Stimulated activated CD4-positive, alpha-beta T cell treated with anti-CD3 and anti-CD28 coated beads, TNF-alpha, amount 100 ng/mL, for 24 hours (primary cell): ENCODE measurements at places on chromosomes 2 and 18.

GRCh38 chr18:58806826-58807714, 57.6 kb upstream of the ZNF532 start:
- no peak for DNase-seq

- no peak for DNase-seq
Observed at GRCh38 chr18:41265047-41265446, 690.0 kb upstream of the PIK3C3 start.

DNA sequence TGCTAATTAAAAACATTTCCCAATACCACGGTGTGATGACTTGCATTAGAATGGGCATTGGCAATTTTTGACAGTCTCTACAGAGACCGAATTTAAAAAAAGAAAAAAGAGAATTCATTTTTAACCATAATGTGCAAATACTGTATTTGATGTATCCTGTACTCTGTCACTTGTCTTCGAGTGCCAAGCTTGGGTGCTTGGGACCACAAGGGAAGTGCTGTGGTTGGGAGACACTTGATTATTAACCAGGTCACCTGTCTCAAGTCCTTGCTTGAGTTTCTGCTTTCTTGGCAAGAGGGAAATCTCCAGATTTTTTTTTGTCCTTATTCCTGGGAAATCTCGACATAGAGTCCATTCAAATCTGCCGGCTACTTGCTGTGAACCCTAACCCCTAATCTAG, 209.0 kb downstream of the MC4R start:
- no peak for DNase-seq

GRCh38 chr2:174263997-174264396, 15.7 kb upstream of the OLA1 start:
- DNase-seq, result no peak

DNA sequence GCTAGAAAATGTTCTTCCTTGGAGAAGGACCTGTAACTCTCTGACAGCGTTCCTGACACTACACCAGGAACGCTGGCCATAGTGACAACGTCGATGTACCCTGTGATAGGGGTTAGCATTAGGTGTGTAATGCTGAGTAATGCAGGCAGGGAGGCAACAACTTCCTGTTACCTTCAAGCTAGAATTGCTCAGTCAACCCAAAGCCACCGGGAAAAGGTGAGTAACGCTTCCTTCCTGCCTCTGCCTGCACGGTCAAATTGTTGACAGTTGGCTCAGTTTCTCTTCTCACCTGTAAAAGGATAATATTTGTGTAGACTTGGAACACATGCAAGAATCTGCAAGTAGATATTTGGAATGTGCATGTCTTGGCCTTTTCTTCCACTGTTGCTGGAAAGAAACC, 12.7 kb downstream of the FAM110C start:
- peak; percentile 49 for DNase-seq

DNA sequence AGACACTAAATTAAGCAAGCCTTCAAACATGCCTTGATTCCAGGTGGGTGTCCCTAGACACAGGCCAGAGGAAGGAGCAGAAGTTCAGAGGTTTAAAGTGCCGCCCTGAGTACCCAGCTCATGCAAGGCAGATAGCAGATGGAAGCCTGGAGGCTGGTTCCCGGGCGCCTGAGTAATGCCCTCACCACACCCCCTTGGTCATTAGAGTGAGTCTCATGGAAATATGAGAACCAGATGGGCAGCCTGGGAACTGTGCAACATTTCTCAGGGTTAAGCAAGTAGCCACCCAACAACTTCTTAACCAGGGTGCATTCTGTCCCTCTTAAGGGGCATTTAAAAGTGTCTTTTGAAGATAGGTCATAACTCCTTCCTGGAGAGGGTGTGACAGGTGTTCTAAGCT, 44.1 kb downstream of the TGFA start:
- no peak for DNase-seq

DNA sequence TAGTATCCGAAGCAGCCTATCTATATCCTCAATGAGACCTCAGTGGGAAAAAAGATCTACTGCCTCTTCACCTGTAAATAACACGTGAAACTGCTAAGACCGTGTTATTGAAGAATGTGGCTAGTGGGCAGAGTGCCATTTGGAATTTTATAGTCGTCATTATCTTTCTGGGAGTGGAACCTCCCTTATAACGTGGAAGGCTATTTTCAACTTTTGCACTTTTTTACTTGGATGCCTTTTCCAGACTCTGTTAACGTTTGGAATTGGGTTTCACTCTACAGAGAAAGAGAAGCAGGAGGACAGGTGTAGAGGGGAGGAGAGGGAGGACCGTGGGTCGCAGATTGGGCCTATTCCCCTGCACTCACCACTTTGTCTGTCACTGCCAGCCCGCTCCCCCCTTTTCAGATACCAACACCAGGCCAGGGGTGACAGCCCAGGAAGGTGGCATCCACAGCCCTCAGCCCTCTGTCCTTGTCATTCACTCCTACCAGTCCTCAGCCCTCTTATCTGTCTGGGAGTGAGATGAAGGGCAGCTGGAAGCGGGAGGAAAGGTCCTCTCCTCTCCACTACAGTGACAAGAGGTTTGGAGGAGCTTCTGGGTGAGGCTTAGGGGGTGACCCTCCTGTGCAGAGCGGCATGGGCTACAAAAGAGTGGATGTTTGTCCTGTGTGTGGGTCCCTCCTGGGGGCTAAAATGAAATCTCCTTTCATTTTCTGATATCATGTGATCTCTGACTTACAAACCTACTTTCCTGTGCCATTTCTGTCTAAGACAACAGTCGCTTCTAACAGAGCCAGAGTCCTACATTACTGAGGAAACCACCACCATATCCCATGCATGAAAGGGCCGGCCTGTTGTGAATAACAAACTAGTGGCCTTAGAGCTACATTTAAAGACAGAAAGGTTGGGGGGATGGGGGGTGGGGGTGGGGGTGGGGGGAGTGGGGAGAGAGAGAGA, 23.9 kb upstream of the CEP68 start:
- no peak for DNase-seq
